Endodermal cell (in vitro differentiated cells): ENCODE measurements at places on chromosomes 7 and 10. TPM values are rescaled to one million over a fixed set of nuclear protein-coding genes. Genes with fewer than 3 reads are reported as not detected.

- DNase-seq, result no peak
These were observed 26.7 kb downstream of the ERCC6 start for GRCh38 chr10:49512121-49512809.

GRCh38 chr7:43803865-43804264, 45.4 kb downstream of the BLVRA start:
- DNase-seq, result no peak

Gene FAM241B
- 29.1 to 43.2 TPM (median 42.0 TPM) in 3 replicates for total RNA-seq

- DNase-seq, result no peak
These were observed 22.1 kb upstream of the ZC3HAV1 start for GRCh38 chr7:139131601-139132041.

GRCh38 chr7:117249696-117250095, 73.2 kb downstream of the WNT2 start:
- no peak for DNase-seq

GRCh38 chr10:5283305-5284158, 81.2 kb upstream of the UCN3 start:
- DNase-seq, result peak; percentile 85

- DNase-seq, result no peak
These were observed 98.3 kb upstream of the KCNIP2 start for GRCh38 chr10:101941871-101942270.

GRCh38 chr7:106053109-106053508, 59.0 kb downstream of the SYPL1 start:
- DNase-seq, result peak; percentile 46

DNA sequence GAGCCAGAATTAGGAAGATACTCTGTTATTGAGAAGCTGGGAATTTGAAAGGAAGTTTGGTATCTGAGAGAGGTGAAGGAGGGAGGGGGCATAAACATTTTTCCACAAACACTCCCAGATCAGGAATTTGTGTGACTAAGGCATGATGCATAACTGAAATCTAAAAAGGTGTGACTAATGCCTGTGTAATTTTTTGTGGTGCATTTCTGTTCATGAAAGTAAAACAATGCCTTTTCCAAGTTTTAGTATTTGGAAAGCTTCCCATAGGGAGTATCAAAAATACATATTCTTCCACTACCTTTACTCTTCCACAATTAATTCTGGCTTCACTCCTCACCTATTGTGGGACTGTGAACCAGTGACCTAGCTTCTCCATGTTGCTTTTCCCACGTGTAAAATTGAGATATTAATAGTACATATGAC, 56.4 kb upstream of the CAV2 start:
- no peak for DNase-seq
